ENCODE measurements at places on chromosomes 4 and X.

- DNase-seq = peak; percentile 78
These were observed 19.1 kb downstream of the SH3BP2 start for GRCh38 chr4:2811830-2812611.

DNA sequence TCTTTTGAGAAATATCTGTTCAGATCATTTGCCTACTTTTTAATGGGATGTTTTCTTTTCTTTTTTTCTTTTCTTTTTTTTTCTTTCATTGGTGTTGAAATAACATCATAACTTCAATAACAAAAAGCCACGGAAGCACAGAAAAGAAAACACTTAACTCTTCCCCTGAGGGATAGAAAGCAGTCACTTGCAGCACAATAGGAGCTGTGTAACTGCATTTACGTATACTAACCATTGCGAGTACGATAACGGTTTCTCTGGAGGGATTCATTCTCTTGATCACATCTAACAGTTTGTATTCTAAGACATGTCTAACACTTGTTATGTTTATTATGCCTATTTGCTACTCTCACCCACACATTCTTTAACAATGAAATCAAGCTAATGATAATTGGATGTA is 27.3 kb downstream of the C4orf46 start:
- DNase-seq = no peak

GRCh38 chr4:161651586-161651985 is 512.2 kb downstream of the FSTL5 start:
- DNase-seq = no peak

DNA sequence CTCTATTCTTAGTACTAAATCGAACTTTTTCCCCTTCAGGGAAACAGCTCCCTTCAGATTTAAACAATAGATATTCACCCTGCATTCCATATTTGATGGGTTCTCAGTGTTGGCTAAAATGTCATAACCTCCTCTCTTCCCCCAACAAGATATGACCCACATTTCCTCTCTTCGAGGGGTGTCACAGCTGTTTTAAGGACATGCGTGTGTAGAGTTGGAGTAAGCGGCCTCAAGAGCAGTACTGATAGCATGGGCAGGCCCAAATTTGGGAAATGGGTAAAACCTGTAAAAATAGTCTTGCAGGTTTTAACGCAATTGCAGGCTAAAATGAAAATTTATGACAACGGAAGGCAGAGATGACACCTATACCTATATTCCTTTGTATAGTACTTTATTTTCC is 28.7 kb downstream of the SAT1 start:
- DNase-seq = no peak

DNA sequence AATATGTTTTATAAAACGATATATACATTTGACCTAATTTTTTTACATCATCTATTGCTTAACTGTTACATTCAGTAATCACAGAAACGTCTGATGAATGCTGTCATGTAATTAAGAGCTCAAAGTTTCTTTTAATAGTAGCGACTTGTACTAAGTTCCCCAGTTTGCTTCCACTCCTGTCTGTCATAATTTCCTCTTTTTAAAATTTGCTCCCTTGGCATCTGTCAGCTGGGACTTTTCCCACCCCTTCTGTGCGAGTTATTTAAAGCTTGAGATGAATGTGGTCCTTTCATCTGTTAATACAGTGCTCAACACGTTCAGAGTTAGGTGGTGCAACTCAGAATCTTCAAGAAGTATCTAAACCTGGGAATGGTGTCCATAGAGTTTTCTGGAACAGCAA is 1.2 kb downstream of the RAP1GDS1 start:
- no peak for DNase-seq

DNA sequence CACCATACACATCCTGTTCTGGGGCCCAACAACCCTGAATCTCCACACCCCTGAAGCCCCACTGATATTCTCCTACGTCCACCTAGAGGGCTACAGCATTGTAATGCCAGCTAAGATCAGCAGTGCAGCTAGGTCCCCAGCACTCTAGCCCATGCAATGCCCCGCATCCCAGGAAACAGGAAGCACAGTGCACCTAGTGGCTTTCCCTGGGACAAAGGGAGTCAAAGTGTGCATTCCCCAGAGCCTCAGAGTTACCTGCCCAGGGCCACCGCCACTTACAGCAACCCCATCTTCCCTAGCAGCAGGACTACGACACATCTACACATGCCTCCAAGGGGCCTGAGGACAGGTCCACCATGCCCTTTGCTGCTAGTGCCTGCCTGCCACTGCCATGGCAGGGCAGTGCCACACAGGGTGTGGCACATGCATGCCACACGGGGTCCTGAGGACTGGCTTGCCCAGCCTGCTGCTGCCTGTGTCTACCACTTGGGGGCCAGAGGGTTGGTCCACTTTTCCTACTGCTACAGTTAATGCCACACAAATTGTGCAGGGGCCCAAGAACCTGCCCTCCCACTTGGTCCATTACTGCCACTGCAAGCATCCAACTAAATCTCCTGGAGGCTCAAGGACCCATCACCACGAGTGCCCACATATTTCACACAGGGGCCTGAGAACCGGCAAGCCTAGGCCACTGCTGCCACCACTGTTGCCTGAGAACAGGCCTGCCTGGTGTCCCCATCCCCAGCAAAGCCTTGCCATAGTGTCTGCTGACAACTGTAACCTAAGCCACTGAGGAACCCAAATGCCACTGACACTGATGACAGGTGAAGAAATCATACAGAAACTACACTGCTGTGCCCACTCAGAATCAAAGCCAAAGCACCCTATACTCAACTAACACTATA is 23.7 kb downstream of the TLR6 start:
- DNase-seq = peak; percentile 13

DNA sequence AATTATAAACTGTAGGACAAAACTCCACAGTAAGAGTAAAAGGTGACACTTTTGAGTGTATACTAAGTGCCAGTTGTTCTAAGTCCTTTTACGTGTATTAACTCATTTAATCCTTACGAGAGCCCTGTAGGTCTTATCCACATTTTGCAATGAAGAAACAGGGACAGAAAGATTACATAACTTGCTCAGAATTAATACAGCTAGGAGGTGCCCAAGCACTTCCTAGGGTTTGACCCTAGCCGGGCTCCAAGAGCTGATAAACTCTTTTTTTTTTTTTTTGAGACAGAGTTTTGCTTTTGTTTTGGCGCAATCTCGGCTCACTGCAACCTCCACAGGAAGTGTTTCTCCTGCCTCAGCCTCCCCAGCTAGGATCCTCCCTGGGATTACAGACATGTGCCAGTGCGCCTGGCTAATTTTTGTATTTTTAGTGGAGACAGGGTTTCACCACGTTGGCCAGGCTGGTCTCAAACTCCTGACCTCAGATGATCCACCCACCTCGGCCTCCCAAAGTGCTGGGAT is 110.4 kb downstream of the UBE2K start:
- DNase-seq = no peak

DNA sequence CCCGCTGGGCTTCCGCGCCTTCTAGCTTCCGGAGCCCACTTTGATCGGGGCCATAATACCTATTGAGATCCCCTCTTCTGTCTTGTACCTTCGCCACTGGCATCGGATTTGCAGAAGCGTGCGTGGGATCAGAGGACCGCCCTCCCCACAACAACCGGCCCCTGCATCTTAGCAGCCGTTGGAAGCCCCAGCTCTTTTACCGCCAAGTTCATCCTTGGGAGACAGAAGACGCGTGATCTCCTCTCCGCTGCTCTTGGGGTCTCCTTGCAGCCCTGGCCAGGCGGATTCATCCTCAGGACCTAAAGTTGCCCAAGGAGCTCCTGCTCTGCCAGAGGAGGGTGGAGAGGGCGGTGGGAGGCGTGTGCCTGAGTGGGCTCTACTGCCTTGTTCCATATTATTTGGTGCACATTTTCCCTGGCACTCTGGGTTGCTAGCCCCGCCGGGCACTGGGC is 1.6 kb downstream of the SLIT2 start:
- no peak for DNase-seq

- no peak for DNase-seq
These were observed 27.2 kb upstream of the UGT2B7 start for GRCh38 chr4:69069085-69069484.

- no peak for DNase-seq
These were observed 11.5 kb upstream of the TBC1D1 start for GRCh38 chr4:37879365-37879764.

- no peak for DNase-seq
These were observed 16.9 kb upstream of the ANOS1 start for GRCh38 chrX:8748855-8749254.

GRCh38 chr4:37138789-37139188 is 105.8 kb upstream of the NWD2 start:
- DNase-seq = no peak

- no peak for DNase-seq
These were observed 3.1 kb downstream of the PPBP start for GRCh38 chr4:73984736-73985527.

GRCh38 chr4:40581254-40582140 is 48.2 kb downstream of the RBM47 start:
- peak; percentile 26 for DNase-seq

DNA sequence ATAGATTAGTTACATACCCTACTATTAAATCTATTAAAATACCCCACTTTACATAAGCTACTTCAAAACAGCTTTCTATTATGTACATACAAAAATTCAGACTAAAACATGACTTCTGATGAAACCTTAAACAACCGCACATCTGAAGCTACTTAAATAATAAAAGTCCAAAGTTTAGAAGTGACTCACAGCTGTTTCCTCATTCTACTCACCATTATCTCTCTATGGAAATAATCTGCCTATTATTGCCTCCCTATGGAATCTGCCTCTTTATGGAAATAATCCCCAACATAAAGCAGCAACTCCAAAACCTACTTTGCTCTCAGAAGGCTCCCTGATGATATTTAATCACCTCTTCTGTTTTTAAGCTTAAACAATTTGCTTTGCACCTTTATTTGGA is 15.7 kb upstream of the BANK1 start:
- DNase-seq = no peak

GRCh38 chr4:161555689-161556660 is 607.8 kb downstream of the FSTL5 start:
- DNase-seq = no peak

- DNase-seq = no peak
These were observed 110.7 kb downstream of the ARHGAP10 start for GRCh38 chr4:147842573-147842972.

- DNase-seq = no peak
These were observed 23.7 kb downstream of the PCDH7 start for GRCh38 chr4:30743897-30744296.

DNA sequence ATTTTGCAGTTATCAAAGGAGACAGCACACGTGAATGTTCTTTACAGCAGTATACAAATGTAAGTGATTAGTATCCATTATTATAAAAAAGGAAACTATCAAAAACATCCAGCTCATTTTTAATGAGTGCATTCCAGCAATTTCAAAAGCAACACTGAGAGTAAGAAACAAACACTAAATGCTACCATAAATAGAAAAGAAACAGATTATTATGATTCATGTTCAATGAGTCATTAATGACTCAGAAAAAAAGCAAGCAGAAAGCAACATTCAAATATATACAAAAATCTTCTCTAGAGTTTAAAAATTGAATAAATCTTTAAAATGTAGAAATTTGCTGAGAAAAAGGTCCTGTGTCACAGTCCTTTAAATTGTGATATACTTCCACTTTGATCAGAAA is 346.5 kb upstream of the FMR1 start:
- DNase-seq = no peak

DNA sequence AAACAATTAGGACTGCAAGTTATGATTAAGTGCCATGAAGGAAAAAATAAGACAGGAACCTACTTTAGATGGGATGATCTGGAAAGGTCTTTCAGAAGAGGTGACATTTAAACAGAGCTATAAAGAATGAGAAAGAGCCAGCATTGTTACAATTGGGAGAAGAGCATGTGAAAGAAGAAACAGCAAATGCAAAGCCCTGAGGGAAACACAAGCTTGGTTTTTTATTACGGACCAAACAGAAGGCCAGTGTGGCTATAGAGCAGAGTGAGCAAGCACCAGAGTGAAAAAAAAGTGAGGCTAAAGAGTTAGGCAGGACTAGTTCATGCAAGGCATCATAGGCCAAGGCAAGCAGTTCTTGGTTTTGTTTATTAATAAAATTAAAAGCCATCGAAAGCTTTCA is 175.6 kb downstream of the RBMX2 start:
- no peak for DNase-seq

GRCh38 chrX:18855919-18856644 is 127.8 kb downstream of the PHKA2 start:
- DNase-seq = no peak

GRCh38 chr4:123597586-123597985 is 201.0 kb downstream of the SPRY1 start:
- no peak for DNase-seq

DNA sequence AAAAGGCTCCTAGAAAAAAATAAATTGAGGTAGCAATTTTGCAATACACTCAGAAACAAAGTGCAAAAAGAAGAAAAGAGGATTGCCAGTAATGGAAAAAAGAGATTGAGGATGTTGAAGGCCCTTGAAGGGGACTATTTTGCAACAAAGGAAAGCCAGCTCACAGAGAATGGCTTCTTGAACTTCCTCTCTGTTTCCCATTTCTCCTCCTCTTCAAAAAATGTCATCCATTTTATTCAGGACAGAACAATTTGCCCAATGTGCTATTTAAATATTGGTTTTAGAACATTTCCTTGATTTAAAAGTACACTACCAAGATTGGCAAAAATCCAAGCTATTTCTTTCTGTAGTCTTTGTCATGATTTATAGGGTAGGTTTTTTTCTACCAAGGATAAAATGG is 60.2 kb downstream of the GASK1B start:
- DNase-seq = no peak

DNA sequence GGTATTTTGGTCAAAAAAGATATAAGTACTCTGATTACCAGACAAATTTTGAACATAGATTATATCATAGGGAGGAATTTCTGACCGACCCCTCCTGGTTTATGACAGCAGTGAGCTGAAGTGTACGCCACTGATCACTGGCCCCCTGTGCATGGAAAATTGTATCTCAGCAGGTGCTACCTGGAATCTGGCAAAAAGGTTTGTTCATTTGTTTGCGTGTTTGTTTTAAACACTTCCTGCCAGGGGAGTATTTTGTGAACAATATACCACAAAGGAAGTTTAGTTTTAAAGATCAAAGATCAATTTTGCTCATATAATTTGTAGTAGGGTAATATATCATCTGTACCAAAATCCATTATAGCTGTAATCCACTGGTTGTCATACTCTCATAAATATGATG is 219.7 kb upstream of the TENM3 start:
- no peak for DNase-seq

DNA sequence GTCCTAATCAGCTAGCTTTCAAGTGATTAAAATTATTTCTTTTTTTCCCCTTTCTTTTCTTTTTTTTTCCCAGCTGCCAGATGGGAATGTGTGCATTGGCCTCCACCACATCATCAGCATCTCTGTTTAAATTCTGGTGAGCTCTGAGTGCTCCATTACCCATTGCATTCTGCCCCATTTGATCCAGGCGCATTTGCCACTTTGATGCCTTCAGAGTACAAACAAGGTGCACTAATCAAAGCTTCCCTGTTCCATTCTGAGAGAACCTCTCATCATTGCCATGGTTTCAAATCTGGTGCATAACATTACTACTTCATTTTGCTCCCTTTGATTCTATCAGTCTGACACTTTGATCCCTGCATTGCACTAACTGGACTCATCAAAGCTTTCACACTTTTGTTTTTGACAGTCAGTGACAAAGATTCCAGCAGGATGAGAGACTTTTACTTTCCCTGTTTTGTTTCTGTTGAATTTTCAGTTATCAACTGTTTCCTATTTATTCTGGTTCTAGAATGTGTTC is 238.8 kb upstream of the PCDH10 start:
- DNase-seq = no peak

GRCh38 chr4:100566396-100566795 is 48.6 kb upstream of the EMCN start:
- no peak for DNase-seq

- DNase-seq = no peak
These were observed 64.4 kb upstream of the NAP1L5 start for GRCh38 chr4:88761861-88762523.

GRCh38 chr4:76233083-76233482 is 18.4 kb upstream of the FAM47E start:
- DNase-seq = no peak

All from activated CD4-positive, alpha-beta T cell treated with anti-CD3 and anti-CD28 coated beads for 36 hours (primary cell).